ENCODE measurements at places on chromosomes 3 and 15. TPM values are rescaled to one million over a fixed set of nuclear protein-coding genes. Genes with fewer than 3 reads are reported as not detected.

The SLC9C1 gene
- total RNA-seq: not detected

The FHIT gene
- total RNA-seq: 1.8 TPM

The IMP3 gene
- total RNA-seq: 212 TPM

The ACTC1 gene
- not detected for total RNA-seq

The OR4M2 gene
- total RNA-seq: not detected

The KBTBD13 gene
- not detected for total RNA-seq

The GTF2A2 gene
- 53.7 TPM for total RNA-seq

The ZIC4 gene
- total RNA-seq: not detected

The ABHD17C gene
- 9.2 TPM for total RNA-seq

The PLA2G4D gene
- 0.08 TPM for total RNA-seq

The TMEM212 gene
- total RNA-seq: not detected

The TMEM40 gene
- 30.8 TPM for total RNA-seq

The RARRES1 gene
- total RNA-seq: not detected
